ENCODE measurements at places on chromosomes 16 and 17.

GRCh38 chr16:59044616-59045015 is 310.5 kb upstream of the GOT2 start:
- no peak for DNase-seq

GRCh38 chr16:4372578-4373355 is 1.1 kb downstream of the VASN start:
- no peak for DNase-seq

GRCh38 chr16:11004973-11005610 is 60.7 kb downstream of the CLEC16A start:
- DNase-seq = no peak

DNA sequence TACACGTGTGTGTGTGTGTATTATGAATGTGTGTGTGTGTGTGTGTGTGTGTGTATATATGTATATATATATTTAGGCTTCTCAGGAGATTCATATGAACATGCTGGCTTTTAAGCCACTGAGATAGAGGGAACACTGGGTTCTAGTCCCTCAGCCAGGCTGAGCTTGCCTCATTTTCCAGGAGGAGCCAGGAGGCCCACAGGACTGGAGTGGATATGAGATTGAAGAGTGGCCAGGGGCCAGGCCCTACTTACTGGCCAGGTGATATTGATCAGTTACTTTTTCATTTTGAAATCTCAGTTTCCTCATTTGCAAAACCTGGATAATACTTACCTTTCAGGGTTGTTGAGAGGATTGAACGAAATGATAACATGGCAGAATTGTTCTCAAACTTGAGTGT is 5.8 kb downstream of the PCTP start:
- DNase-seq = no peak

- DNase-seq = no peak
Measured at GRCh38 chr17:49890077-49890821, 42.4 kb upstream of the TAC4 start.

- DNase-seq = no peak
Measured at GRCh38 chr16:30553393-30553899, 4.7 kb downstream of the ZNF764 start.

- DNase-seq = no peak
Measured at GRCh38 chr16:9378876-9379275, 287.4 kb downstream of the HAPSTR1 start.

GRCh38 chr17:16352667-16353316 is 477 bp downstream of the CENPV start:
- no peak for DNase-seq

GRCh38 chr16:57031156-57031555 is 41.8 kb downstream of the NLRC5 start:
- no peak for DNase-seq

- no peak for DNase-seq
Measured at GRCh38 chr16:83374979-83375378, 432.8 kb upstream of the HSBP1 start.

DNA sequence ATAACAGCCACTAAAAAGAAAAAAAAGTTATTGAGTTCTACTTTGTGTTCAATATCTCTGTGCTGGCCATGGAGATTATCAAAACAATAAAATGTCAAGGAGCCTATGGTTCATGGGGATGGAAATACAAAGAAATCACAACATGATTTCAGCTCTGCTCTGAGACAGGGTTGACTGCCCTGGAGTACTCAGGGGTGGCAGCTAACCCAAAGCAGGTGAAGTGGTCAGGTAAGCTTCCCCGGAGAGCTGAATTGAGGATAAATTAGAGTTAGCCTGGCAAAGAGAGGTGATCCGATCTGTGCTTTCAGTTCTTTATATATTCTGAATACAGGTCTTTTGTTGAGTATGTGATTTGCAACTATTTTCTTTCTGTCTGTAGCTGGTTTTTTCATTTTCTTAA is 119.3 kb upstream of the TMEM97 start:
- no peak for DNase-seq

DNA sequence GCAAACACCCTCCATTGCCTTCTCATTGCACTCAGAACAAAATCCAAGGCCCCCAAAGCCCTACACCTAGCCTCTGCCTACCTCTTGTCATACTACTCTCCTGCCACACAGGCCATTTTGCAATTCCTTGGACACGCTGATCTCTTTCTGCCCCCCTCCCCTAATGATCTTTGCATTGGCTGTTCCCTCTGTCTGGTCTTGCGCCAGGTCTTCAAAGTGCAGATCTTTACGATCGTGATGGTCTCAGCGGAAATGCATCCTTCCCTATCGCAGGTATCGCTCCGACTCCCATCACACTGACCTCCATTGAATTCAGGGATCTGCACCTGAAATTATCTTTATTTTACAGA is 777 bp upstream of the MOSMO start:
- no peak for DNase-seq

DNA sequence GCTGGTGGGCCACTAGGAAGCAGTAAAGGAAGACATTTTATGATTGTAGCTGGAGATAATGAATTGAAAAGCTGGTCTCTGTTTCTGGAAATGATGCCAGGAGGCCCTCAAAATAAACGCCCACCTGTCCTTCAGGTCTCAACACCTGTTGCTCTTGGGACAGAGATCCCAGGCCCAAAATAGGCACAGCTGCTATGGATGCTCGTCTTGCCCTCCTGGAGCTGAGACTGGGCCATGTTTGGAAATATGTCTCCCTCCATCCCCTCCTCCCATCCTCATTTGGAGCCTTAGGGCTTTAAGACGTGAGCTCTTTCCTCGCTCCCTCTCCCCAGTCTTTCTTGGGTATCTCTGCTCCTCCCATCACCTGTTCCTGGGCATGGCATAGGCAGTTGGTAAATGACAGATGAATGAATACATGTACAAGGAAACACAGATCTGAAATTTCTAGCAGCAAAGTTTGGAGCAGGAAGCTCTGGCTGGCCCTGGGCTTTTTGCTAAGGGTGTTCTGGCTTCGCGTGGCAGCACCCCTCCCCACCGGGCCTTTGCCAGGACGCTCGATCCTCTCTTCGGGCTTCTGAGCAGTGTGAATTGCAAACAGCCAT is 33.3 kb downstream of the MYH3 start:
- no peak for DNase-seq

DNA sequence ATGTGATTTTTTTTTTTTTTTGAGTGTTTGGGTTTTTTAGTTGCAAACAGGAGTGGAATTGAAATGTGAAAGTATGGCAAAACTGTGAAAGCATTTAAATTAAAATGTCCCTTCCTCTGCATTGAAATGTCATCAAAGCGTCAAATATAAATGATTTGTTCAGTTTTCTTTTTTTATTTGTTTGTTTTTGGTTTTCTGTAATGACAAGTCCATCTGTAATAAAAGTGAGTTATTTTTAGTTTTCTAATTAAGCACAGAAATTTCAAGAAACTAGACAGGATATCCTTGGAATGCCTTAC is 1.9 kb upstream of the TOB1 start:
- DNase-seq = no peak

DNA sequence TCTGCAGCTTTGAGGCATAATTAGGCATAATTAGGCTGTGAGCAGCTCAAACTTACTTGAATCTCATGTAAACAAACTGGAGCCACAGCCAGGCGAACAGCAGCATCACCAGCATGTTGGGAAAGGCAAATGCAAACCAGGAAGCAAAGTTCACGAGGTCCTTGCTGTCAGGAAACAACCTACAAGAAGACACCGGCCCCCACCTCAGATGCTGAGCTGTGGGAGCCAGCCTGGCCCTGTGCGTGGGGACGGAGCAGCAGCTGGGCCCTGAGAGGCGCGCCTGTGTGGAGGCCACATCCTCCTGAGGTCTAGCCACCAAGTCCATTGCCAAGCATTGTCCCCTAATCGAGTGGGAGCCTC is 12.2 kb downstream of the SLC13A5 start:
- no peak for DNase-seq

DNA sequence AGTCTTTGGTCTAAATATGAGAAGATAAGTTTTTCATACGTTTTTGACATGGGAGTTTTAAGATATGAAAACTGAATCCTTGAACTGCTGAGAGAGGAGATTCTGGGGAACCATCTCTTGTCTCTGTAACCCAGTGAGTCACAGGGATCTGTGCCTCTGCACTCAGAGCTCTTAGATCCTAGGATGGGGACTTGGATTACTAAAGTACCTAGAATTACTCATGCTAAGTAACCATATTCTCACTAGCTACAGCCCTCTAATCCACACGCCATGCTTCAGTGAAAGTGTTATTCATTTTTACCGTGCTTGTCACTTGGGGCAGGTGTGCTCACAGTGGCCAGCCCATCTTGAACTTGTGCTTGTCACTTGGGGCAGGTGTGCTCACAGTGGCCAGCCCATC is 2.0 kb downstream of the MRM3 start:
- DNase-seq = no peak

GRCh38 chr16:12317856-12318537 is 341.5 kb downstream of the SNX29 start:
- no peak for DNase-seq
